ENCODE measurements at places on chromosomes 12 and 14.

DNA sequence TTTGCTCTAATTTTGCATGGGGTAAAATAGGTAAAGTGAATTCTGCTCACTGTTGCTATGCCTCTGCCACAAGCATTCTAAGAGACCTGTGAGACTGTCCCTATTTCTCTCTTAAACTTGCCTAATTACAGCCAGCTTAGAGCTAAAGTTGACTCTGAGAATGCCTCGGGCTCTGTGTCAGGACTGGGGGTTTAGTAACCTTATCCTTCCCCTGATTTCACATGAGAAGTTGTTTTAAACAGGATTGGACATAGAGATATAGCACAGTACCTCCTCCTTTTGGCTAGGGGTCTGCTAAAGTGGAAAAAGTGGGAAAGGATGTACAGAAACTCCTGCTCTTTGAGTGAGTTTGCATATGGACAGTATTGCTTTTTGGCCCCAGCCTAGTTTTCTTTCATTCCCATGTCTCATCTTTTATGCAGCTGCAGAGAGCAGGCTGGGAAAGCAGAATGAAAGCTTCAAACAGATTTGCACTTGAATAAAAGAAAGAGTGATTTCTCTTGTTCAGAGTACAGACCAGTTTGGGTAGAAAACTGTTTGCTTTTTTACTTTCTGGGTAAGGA lies 122.0 kb downstream of the RAD51B start:
- no peak for DNase-seq

DNA sequence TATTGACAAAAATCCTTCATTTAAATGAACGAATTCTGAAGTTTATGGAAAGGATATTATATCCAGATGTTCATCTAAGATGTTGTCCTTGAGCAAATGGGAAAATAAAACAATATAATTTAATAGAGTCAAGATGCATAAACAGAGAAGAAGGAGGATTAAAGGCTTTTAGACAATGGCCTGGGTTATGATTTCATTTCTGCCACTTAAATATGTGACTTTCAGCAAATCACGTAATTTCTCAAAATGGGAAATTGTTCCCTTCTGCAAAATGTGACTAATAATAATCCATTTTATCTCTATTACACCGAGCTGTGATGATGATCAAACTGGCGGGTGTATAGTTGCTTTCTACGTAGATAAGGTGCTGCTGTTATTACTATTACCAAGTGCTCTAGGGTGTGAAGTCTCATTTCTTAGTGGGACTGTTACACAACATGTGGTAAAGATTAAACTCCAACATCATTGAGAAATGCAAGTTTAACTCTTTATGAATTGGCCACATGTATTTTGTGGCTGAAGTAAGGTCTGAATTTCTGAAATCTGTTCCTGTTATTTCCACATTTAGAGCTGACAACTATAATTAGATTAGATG lies 157.0 kb downstream of the MYRFL start:
- DNase-seq: no peak

DNA sequence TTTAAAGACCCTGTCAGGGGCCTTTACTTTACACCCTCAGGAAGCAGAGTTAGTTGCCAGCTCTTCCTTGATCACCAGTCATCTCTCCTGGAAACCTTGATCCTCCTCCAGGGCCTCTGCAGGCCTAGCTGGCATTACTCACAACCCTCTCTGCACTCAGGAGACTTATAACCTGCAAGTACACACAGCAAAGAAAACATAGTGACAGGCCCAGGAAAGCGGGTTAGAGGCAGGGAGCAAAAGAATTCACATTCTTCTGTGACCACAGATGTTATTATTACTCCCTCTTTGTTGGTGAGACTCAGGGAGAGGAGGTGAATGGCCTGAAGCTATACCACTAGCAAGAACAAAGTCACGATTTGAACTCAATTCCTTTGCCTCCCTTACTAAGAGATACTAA lies 87.4 kb downstream of the OR11H12 start:
- no peak for DNase-seq

GRCh38 chr12:117380083-117380482 lies 18.7 kb upstream of the NOS1 start:
- no peak for DNase-seq

DNA sequence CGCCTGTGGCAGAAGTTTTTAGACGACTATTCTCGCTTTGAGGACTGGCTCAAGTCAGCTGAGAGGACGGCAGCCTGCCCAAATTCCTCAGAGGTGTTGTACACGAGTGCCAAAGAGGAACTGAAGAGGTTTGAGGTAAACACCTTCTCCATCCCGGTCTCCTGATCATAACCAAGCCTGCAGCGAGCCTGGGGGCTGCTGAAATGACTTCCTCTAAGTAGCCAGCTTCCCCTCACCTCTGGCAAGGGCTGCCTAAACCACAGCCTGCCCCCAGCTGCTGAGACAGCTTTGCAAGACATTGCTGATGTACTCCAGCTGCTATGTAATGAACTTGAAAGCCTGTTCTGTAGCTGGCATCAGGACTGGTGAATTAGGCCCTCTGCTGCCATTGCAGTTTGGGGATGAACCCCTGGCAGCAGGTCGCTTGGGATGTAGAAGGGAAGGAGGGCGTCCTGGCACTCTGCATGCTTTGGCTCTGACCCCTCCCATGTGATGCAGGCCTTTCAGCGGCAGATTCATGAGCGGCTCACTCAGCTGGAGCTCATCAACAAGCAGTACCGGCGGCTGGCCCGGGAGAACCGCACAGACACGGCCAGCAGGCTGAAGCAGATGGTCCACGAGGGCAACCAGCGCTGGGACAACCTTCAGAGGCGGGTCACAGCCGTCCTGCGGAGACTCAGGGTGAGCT lies 84.6 kb downstream of the ESR2 start:
- DNase-seq: no peak

- DNase-seq: no peak
Observed at GRCh38 chr12:52193991-52194390, 2.2 kb upstream of the KRT80 start.

DNA sequence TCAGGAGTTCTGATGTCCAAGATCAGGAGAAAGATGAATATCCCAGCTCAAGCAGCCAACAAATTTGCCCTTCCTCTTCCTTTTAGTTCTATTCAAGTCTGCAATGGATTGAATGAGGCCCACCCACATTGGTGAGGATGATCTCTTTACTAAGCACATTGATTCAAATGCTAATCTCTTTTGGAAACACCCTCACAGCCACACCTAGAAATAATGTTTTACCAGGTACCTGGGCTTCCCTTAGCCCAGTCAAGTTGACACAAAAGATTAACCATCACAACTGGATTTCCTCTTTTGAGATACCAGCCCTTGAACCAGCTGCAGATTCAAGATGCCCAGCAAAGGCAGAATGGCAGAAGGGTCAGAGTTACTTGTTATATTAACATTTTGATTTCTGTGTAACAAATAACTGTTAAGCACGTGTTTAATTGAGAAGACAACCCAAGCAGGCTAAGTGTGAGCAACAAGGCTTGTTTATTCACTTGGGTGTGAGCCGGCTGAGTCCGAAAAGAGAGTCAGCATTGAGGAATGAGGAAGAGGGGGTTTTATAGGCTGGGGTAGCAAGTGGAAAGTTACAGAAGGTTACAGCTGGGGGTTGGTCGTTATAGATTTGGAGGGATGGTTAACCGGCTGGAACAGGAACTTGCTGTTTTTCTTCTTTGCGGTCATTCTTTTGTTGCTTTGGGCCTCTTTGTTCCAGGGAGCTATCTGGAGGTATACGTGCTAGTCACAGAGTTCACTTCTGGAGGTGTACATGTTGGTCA lies 180.3 kb downstream of the EMP1 start:
- no peak for DNase-seq

GRCh38 chr14:77622366-77622961 lies 6.0 kb upstream of the SPTLC2 start:
- DNase-seq: no peak

DNA sequence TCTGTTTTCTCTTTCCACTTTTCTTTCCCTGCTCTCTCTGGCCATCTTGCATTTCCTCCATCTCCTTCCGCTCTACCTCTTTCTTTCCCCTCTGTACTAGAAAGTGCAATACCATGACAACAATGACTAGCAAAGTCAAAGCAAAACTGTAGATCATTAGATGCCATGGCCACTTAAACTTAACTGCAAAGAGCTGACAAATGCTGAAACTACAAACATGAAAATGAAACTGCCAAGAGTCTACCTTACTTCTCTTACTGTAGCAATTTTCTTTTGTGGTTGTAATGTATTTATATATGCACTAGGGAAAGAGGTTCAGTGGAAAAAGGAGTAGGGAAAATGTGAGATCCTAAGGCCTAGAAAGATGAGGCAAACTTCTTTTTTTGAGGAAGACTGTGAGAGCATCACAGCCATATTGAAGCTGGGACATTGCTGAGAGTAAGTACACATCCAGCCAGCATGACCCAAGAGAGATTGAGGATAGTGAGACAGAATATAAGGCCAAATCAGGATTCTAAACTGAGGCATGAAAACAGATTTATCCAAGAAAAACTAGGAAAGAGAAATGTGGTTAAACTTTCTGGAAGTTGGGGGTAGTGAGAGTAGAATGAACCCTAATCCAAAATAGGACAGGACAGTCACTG lies 276.6 kb upstream of the NAV3 start:
- DNase-seq: no peak

DNA sequence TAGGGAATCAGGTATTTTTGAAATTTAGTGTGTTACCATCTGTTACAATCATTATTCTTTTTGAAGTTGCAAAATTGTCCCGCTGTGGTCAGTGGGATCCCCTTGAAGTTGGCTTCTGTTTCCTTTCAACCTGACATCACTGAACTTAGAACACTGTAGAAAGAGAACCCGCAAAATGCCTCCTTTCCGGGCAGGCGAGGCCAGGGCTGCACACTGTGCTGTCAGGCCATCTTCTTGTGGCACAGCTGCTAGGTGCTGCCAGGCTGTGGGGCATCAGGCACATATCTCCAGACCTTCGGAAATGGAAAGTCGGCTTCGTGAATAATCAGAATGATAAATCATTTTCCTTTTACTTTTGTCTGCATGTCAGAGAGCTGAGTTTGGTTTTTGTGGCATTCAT lies 103.5 kb downstream of the GLT1D1 start:
- no peak for DNase-seq

DNA sequence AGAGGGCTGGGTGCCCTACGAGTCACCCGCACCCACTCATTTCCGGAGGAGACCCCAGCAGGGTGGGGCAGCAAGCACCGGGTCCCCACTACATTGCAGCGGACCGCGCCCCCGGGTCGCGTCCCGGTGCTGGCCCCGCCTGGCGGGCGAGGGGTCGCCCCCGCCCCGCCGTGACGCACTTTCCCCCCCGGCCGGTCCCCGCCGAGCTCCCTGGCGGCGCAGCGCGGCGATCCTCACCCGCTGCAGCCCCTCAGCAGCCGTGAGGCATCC lies 106.1 kb downstream of the PRICKLE1 start:
- no peak for DNase-seq

- DNase-seq: no peak
Observed at GRCh38 chr12:27180906-27181505, 63.1 kb upstream of the STK38L start.
